Transverse colon (tissue), 4 donors: ENCODE measurements at places on chromosomes 7 and 10. TPM values are rescaled to one million over a fixed set of nuclear protein-coding genes. Genes with fewer than 3 reads are reported as not detected.

GRCh38 chr7:69656890-69657289, 58.6 kb downstream of the AUTS2 start:
- no peak for DNase-seq
- H3K27ac ChIP-seq: no peak overlapping the region
- H3K4me1 ChIP-seq: no peaks in the 10 kb centered on the region
- no peaks in the 10 kb centered on the region for H3K27me3 ChIP-seq

GRCh38 chr7:32279500-32279899, 209.3 kb upstream of the PDE1C start:
- H3K27me3 ChIP-seq: no peaks in the 10 kb centered on the region
- H3K4me1 ChIP-seq: no peaks in the 10 kb centered on the region
- H3K27ac ChIP-seq: no peak overlapping the region

GRCh38 chr10:48490571-48490940, 114.3 kb downstream of the ARHGAP22 start:
- no peaks in the 10 kb centered on the region for H3K27me3 ChIP-seq
- H3K36me3 ChIP-seq: no peaks in the 10 kb centered on the region
- H3K27ac ChIP-seq: no peak overlapping the region
- DNase-seq: no peak

GRCh38 chr7:88347090-88347489, 40.4 kb upstream of the STEAP4 start:
- DNase-seq: no peak
- H3K27ac ChIP-seq: no peak overlapping the region
- no peaks in the 10 kb centered on the region for H3K4me1 ChIP-seq

Gene OR2A25
- total RNA-seq: not detected

- no peaks in the 10 kb centered on the region for H3K4me1 ChIP-seq
- DNase-seq: no peak
- no peaks in the 10 kb centered on the region for H3K36me3 ChIP-seq
- H3K4me3 ChIP-seq: no peak overlapping the region
- H3K27me3 ChIP-seq: no peaks in the 10 kb centered on the region
These were observed 237.9 kb downstream of the C7orf25 start for GRCh38 chr7:42673951-42674350.

Gene GIMAP1
- 1.5 TPM for total RNA-seq

Gene TCF7L2
- 249 TPM for total RNA-seq

Gene DNAJC12
- total RNA-seq: 8.7 TPM

Gene PNLIPRP1
- total RNA-seq: not detected

GRCh38 chr7:132856416-132856815, 225.5 kb downstream of the CHCHD3 start:
- no peaks in the 10 kb centered on the region for H3K4me1 ChIP-seq
- no peak for DNase-seq
- H3K4me3 ChIP-seq: no peak overlapping the region
- no peaks in the 10 kb centered on the region for H3K27me3 ChIP-seq

DNA sequence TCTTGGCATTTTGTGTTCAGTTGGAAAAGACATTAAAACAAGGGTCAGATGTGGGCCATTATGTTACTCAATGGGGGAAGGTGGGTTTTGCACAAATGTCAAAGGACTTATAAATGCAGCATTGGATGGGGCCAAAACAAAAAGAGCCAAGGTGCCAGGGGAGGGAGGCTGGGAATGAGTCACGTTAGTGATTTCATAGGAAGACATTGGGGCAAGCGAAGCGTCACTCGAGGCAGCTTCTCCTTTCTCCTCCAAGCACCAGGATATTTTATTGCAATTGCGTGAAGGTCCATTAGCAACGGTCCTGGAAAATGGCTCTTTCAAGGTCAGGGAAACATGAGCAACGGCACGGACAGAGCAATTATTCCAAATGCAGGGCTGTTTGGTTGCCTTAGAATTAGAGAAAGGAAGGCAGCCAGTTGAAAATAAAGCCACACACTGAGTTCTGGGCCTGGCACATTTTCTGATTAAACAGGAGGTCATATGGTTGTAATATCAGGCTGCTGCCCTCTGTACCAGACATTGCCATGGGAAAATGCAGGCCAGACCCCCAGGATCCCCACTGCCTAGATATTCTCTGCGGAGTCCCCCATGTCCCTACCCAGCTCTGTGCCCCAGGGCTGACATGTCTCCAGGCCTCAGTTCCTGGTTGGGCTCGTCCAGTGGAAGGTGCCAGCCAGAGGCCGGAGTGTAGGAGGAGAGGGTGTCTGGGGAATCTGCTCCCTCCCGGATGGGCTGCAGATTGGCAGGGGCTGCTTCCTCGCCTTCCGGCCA, 63.3 kb upstream of the NANOS1 start:
- H3K27ac ChIP-seq: no peak overlapping the region
- no peaks in the 10 kb centered on the region for H3K36me3 ChIP-seq
- no peak for DNase-seq
- H3K4me3 ChIP-seq: no peak overlapping the region
- H3K4me1 ChIP-seq: no peaks in the 10 kb centered on the region

DNA sequence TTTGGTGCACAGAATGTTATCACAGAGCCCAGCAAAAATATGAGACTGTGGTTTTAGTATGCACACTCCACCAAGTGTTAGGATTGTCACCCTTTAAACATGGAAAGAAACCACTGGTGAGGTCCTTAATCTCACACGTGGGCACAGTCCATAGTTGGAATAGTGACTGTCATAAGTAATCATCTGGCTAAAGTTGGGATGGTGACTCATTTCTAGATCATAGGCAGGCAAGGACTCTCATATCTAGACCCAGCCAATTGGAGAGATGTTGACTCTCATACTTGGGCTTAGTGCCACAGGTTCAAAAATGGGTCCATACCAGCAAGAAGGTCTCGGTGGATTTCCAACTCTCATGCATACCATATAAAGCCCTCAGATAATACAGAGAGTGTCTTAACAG, 39.6 kb upstream of the ZNF680 start:
- no peaks in the 10 kb centered on the region for H3K36me3 ChIP-seq

DNA sequence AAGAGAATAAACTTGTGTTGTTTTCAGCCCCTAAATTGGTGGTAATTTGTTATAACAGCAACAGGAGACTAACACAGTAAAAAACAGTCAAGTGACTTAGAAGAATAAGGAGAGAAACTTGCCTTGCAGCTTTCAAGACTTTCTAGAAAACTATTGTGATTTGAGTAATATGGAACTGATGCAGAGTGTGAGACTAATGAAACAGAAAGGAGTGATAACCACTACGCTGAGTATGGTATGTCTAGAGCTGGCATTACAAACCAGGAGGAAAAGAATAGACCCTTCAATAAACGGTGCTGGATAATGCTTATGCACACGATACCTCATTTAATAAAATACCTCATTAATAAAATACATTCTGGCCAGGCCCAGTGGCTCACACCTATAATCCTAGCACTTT, 99.9 kb downstream of the CREM start:
- H3K36me3 ChIP-seq: no peaks in the 10 kb centered on the region
- no peaks in the 10 kb centered on the region for H3K27me3 ChIP-seq
- no peaks in the 10 kb centered on the region for H3K4me1 ChIP-seq
- DNase-seq: no peak
- no peak overlapping the region for H3K4me3 ChIP-seq
- no peak overlapping the region for H3K27ac ChIP-seq

DNA sequence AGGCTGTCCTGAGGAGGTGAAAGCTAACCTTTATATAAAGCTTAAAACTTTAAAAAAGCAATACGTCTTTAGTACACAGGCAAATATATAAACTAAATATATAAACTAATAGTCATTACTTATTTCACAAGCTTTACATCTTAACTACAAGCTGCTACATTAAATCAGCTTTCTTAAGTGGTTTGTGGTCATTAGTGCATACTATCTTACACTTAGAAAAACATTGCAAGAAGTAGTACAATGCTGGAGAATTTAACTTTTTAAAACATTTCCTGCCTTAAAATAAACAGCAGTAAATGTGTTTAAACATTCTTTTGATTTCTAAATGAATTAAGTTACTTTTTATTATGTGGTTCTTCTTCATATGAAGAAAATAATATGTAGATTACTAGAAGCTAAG, 36.3 kb downstream of the MET start:
- no peak for DNase-seq
- H3K36me3 ChIP-seq: no peaks in the 10 kb centered on the region
- peaks cover 8% of the 10 kb centered on the region for H3K4me1 ChIP-seq
- no peak overlapping the region for H3K27ac ChIP-seq
- H3K4me3 ChIP-seq: no peak overlapping the region
- no peaks in the 10 kb centered on the region for H3K27me3 ChIP-seq

DNA sequence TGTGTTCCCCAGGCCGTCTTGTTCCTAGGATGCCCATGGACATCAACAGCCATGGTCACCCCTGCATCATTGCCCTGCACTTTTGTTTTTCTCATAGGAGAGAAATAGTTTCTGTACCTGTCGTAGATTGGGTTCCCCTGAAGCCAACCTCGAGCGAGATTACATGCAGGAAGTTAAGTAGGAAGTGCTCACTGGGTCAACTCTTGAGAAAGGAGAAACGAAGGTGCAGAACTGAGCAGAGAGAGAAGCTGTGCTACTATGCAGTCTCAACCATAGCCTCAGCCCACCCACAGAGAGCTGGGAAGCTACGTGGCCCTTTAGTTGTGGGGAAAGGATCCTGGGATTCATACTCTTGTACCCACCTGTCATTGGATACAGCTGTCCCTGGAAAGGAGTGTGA, 165.2 kb downstream of the HERPUD2 start:
- no peaks in the 10 kb centered on the region for H3K4me1 ChIP-seq
- no peak overlapping the region for H3K27ac ChIP-seq
- no peak for DNase-seq

DNA sequence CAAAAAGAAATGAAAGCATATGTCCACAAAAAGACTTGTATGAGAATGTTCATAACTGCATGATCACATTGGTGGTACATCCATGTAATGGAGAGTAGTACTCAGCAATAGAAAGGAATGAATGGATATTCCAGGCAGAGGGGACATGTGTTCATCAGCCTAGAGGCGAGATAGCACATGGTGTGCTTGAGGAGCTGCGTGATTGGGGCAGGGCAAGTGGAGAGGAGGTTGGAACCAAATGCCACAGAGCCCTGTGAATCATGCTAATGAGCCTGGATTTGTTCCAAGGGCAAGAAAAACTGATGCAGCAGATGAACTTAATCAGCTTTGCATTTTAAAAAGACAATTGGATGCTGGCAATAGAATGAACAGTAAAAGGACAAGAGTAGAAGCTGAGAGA, 73.3 kb downstream of the C10orf90 start:
- no peak for DNase-seq
- no peaks in the 10 kb centered on the region for H3K4me1 ChIP-seq
- no peaks in the 10 kb centered on the region for H3K36me3 ChIP-seq
- H3K4me3 ChIP-seq: no peak overlapping the region
- no peak overlapping the region for H3K27ac ChIP-seq

DNA sequence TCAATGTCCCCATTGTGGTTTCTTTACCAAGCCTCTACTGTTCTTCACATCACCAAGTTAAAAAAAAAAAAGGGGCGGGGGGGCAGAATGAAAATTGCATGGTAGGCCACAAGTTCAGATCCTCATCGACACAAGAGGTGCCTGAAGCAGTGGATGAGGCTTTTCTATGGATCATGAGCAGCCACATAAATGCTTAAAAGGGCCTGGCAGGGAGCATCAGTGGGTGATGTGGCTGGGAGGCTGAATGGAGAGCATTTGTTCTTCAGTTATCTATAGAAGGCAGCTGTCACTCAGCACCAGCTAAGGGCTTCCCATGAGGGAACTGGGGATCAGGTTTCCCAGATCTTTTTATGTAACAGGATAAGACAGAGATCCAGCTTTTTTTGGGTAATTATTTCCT, 117.9 kb downstream of the CFTR start:
- H3K36me3 ChIP-seq: no peaks in the 10 kb centered on the region
- H3K27me3 ChIP-seq: no peaks in the 10 kb centered on the region
- H3K27ac ChIP-seq: no peak overlapping the region
- DNase-seq: no peak

DNA sequence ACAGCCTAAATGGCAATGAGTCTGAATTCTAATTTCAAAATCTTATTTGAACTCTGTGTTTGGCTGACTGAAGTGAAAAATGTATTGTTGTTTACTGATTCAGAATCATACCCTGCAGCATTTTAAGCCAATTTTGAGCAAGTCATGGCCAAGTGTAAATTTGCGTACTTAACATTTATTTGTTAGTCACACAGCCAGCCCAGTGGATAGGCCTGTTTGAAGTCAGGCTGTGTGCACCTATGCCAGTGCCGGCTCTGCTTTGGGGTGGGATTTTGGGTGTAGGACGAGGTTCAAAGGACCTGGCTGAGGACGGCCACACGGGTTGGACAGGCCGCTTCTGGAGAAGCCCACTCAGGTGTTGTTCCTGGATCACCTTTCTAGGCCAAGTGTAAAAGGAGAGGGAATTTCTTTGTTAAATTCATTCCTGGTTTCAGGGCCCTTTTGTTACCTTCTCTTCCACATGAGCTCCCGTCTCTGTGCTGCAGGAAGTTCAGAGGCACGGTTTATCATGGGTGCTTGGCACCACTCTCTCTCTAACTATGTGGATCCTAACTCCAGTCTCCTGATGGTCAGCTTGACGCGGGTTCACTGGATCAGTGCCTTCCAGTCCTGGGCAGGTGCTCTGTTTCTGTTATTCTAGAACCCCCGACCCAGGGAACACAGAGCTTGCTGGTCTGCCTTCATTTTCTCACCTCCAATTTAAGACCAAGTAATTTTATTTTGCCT, 84.7 kb downstream of the CCNY start:
- H3K27ac ChIP-seq: peak overlapping the region; percentile 83
- no peak overlapping the region for H3K4me3 ChIP-seq
- no peak for DNase-seq
- H3K36me3 ChIP-seq: no peaks in the 10 kb centered on the region
- no peaks in the 10 kb centered on the region for H3K27me3 ChIP-seq

Gene TEX47
- not detected for total RNA-seq

Gene HABP2
- total RNA-seq: not detected

- peaks cover 32% of the 10 kb centered on the region for H3K4me1 ChIP-seq
- DNase-seq: peak; percentile 27
- no peaks in the 10 kb centered on the region for H3K36me3 ChIP-seq
- H3K27ac ChIP-seq: peak overlapping the region; percentile 99
- H3K4me3 ChIP-seq: peak overlapping the region; percentile 49
These were observed 911 bp upstream of the HNRNPH3 start for GRCh38 chr10:68330852-68331454.

- no peak overlapping the region for H3K4me3 ChIP-seq
- no peak for DNase-seq
- no peaks in the 10 kb centered on the region for H3K27me3 ChIP-seq
- H3K36me3 ChIP-seq: no peaks in the 10 kb centered on the region
These were observed 44.4 kb upstream of the JCAD start for GRCh38 chr10:30103595-30104320.

GRCh38 chr10:34161777-34162370, 653.2 kb downstream of the PARD3 start:
- no peaks in the 10 kb centered on the region for H3K36me3 ChIP-seq
- no peaks in the 10 kb centered on the region for H3K4me1 ChIP-seq
- no peak overlapping the region for H3K27ac ChIP-seq
- H3K27me3 ChIP-seq: no peaks in the 10 kb centered on the region
- DNase-seq: no peak

GRCh38 chr7:149732611-149733010, 40.8 kb downstream of the ZNF467 start:
- H3K4me1 ChIP-seq: no peaks in the 10 kb centered on the region
- H3K27ac ChIP-seq: no peak overlapping the region
- no peak for DNase-seq
- no peak overlapping the region for H3K4me3 ChIP-seq

Gene COBL
- total RNA-seq: 74.3 TPM
